Ammon's horn (tissue), 1 donor: ENCODE measurements at places on chromosomes 3 and 15.

DNA sequence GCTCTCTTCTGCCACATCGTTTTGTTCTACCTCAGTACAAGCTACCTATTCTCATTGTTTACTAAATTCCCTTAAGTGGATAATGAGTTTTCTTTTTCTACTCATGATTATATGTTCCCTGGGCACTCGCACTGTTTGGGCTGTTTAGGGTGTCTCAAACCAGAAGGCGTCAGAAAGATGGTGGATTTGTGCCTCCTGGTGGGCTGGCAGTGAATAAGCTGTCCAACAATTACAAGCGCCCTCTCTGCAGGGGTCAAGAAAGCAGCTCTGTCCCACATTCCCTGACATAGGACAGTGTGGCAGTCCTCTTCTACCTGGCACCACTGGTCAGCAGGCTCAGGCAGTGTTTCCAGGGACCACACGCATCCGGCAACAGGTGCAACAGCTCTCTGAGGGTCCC, 173.4 kb upstream of the PPP2R3A start:
- DNase-seq: no peak

- no peak for DNase-seq
These were observed 196.2 kb upstream of the MRPL3 start for GRCh38 chr3:131699001-131699400.

DNA sequence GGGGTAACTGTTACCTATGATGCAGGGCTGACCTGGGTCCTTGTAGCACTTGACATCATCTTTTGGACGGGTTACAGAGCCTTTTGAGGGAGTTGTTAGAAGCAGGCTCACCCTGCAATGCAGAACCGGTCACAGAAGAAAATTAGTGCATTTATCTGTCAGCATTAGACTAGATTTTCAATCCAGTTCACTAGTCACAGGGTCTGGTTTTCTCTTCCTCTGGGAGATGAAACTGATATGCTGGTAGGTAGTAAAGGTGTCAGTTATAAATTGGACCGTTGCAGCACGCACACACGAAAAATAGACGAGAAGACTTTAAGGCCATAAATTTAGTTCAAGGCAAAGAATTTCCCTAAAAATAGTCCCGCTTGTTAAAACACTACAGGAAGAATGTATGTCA, 532.3 kb upstream of the ATP11B start:
- no peak for DNase-seq

DNA sequence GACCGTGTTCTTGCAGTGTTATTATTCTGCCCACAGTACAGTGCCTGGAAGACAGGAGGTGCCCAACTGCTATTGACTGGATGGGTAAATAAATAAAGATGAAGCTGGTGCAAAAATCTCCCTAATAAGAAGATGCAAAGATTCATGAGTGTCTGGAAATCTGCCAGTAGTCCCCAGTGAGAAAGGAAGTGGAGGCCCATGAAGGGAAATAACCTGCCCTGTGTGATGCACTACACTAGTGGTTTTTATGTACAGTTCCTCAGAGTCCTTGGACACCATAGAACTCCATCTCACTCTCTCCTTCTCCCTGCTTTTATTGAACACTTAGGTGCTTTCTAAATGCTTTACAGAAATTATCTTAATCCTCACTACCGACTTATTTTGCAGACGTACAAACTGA, 8.3 kb upstream of the SUCLG2 start:
- no peak for DNase-seq

DNA sequence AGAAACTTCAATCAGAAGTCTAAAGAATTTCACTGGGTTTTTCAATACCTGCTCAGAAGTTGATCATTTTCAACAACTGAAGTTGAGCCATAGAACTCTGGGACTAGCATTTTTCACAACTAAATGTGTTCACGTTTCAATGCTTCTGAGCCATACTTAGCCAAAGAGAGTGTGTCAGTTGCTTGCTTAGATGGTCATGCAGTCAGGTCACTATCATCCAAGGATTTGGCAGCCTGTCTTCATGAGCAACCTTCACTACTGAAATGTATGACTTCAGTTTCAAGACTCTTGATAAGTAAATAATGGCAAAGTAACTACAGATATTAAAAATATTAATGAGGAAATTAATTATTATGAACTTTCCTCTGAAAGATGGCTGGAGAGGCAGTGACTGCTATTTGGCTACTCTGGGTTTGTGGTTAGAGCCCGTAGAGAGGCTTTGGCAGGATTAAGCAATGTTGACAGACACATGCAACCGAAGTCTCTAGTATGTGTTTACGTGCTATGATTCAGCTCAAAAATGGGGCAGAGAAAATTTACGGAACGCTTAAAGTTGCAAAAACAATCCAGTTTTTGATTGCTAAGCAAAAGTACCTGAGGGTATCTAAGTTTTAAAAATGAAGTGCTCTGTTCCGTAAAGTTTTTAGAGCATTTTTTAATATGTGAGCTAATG, 133.8 kb downstream of the GMNC start:
- DNase-seq: no peak

DNA sequence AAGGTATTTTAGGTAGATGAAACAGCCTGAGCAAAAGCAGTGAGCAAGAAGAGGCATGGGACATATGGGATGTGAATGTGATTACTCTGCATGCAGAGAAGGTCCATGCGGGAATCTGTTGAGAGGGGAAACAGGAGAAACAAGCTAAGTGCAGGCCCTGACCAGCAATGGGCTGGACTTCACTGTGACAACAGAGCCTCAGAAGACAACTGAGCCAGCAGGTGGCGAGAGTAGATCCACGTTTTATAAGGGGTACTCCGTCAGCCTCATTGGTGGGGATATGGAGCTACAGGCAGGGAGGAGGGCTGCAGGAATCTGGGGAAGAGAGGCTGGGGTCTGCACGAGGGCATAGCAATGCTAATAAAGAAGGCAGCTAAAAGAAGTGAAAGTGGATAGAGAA, 405.9 kb upstream of the LMCD1 start:
- DNase-seq: no peak

- no peak for DNase-seq
These were observed 163.1 kb downstream of the TLE3 start for GRCh38 chr15:69934607-69935006.

DNA sequence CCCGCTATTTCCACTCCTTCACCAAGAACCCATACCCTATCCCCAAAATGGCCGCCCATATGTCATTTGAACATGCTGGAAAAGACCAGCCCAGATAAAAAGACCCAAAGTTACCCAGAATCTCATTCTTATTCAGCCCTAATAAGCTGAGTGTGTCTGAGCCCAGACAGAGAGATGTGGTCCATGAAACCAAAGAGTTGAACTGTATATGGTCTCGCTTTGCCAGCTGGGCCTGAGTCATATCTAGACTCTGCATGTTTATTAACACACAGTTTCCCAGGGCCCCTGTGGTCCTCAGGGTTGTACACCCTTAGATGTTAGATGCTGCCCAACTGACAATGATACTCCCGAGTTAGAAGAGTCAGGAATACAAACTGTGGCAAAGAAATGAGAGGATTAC, 201.9 kb upstream of the STRIT1 start:
- no peak for DNase-seq

DNA sequence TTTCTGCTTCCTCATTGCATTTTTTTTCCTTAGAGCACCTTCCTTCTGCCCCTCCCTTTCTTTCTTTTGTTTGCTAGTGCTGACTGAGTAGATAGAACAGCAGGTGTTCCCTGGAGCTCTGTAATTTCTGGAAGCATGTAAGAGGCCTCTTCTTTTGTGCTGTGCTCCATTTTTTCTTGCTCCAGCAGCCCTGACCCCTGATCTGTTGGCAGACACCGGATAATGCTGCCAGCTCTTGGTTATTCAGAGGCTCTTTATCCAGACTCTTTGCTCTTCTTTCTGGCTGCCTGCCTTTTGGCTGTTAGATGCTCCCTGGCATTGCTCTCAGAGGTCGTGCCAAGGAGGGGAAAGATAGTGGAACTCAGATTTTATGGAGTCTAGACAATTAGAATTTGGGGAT, 104.4 kb upstream of the RBMS3 start:
- DNase-seq: peak; percentile 34

- DNase-seq: no peak
These were observed 16.6 kb upstream of the BCL2A1 start for GRCh38 chr15:79987569-79987955.

DNA sequence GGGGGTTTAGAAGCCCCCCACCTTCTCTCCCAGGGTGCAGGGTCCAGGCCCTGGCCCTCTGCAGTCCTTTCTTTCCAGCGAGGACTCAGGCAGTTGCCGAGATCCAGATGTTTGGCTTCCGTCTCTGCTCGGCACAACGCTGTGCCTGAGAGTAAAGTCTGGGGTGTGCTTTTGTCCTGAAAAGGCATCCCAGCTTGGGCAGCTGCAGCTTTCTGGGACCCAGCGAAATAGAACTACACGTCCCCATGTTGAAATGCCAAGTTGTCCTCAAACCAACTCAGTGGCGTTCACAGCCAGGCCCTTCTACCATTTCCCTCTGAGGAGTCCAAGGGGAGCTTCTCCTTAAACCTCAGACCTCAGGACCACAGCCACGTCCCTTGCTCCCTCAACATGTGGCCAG, 23.1 kb downstream of the FGD5 start:
- DNase-seq: no peak

DNA sequence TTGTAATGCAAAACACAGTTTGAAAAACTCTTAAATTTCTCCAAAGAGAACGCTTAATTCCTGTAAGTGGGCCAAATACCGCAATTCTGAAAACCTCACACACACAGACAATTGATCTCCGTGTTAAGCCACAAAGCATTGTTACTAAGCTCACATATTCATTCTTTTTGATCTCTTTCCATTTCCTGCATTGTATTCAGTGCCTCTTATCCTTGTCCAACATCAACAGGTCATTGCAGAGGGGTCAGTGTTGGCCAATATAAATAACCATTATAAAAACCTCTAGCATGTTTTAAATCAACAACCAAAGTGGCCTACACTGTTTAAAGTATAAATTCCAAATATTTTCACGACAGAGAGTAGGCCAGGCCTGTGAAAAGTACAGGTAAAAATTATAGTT, 171.1 kb downstream of the PDZRN3 start:
- DNase-seq: no peak
